GM23248 (cell line): ENCODE measurements at places on chromosomes 16 and 17. TPM values are rescaled to one million over a fixed set of nuclear protein-coding genes. Genes with fewer than 3 reads are reported as not detected.

CSH1 gene
- polyA plus RNA-seq, result not detected in 2 replicates

WDR45B gene
- polyA plus RNA-seq, result 87.8 and 91.6 TPM in 2 replicates

CLEC19A gene
- polyA plus RNA-seq, result not detected in 2 replicates

MYH3 gene
- polyA plus RNA-seq, result 0.26 TPM in 1 of 2 replicates, not detected in the other

JPT2 gene
- 6.5 and 8.0 TPM in 2 replicates for polyA plus RNA-seq

SPATA32 gene
- polyA plus RNA-seq, result not detected in 2 replicates

KRTAP3-1 gene
- polyA plus RNA-seq, result not detected in 2 replicates

C17orf100 gene
- polyA plus RNA-seq, result 5.2 and 5.5 TPM in 2 replicates

CLEC10A gene
- not detected in 2 replicates for polyA plus RNA-seq

PRR11 gene
- 15.0 and 15.4 TPM in 2 replicates for polyA plus RNA-seq

TMC5 gene
- not detected in 2 replicates for polyA plus RNA-seq

CNGB1 gene
- polyA plus RNA-seq, result not detected in 2 replicates

MSLN gene
- polyA plus RNA-seq, result not detected in 2 replicates
